ENCODE measurements at places on chromosomes 16 and 17.

DNA sequence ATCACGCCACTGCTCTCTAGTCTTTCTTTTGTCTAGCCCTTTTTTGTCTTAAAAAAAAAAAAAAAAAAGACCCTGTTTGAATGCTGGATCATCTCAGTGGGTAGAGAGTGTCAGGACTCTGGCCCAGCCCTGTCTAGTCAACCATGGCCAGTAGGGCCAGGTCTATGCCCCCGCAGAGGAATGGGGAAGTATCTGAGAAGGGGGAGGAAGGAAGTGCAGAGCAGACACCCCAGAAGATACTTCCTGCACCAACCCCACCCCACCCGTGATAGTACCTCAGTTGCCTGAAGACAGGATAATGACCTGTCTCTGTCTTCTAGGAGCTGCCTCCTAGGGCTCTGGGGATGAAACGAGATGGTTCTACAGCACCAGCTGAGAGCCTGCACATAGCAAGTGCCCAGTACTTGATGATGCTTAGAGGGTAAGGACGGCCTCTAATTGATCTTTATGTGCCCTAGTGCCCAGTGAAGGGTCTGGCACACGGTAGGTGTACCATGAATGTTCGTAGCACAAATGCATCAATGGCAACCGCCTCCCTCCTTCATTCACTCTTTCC, 55.4 kb downstream of the ABAT start:
- DNase-seq, result no peak

DNA sequence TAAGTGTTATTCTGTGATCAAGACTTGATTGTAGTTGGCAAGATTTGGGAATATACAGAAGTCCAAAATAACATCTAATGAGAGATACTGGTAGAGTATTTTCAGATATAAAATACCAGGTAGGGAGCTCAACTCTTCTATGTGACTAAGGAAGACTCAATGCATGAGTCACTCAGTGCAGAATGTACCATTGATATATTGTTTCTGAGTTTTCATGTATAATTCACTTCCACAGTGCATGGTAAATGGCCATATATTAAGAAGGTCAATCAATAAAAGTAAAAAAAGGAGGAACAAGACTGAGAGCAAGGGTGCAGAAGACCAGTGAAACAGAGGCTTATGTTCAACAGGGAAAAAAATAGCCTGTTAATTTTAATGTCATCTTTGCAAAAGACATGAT, 1387.9 kb downstream of the CDH8 start:
- DNase-seq, result no peak

DNA sequence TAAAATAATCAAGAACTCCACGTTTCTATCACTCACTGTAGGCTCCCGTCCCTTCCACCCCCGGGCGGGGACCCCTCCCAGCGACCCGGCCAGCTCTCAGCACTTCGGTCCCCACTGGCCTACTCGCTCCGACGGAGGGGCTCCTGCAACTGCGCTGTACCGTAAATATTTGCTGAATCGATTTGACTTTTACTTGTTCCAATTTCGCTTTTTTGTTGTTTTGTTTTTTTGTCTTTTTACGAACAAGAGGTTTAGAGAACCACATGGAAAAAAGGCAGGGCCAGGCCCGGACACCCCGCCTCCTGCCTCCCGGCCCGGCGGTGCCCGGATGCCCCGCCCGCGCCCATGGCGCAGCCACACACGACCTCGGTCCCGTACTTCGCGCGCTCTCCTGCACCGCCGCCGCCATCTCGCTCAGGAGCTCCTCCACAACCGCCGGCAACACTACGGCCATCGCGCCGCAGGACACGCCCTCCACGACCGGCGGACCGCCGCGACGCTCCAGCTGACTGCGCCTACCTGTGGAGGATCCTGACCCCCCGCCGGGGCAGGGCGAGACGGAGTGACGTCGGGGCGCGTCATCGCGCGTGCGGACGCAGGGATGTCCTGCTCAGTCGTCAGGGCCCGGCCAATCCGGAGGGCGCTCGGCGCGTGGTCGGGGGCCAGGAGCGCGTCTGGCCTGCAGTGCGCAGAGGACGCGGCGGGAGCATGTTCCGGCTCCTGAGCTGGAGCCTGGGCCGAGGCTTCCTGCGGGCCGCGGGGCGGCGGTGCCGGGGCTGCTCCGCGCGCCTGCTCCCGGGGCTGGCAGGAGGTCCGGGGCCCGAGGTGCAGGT, at the start of the genes TTC19 and ZSWIM7:
TSS of gene TTC19 (plus strand) at position 684 of the 833 bp plus-strand sequence. CDS start at position 709, 25 bp downstream.
TSS of gene ZSWIM7 (minus strand) at position 564 of the 833 bp plus-strand sequence. CDS start at position 454, 110 bp downstream.
- DNase-seq, result peak; percentile 87

GRCh38 chr17:29619251-29619650, 3.5 kb downstream of the CORO6 start:
- DNase-seq, result no peak

GRCh38 chr16:80656711-80657150, 115.9 kb downstream of the DYNLRB2 start:
- DNase-seq, result no peak

DNA sequence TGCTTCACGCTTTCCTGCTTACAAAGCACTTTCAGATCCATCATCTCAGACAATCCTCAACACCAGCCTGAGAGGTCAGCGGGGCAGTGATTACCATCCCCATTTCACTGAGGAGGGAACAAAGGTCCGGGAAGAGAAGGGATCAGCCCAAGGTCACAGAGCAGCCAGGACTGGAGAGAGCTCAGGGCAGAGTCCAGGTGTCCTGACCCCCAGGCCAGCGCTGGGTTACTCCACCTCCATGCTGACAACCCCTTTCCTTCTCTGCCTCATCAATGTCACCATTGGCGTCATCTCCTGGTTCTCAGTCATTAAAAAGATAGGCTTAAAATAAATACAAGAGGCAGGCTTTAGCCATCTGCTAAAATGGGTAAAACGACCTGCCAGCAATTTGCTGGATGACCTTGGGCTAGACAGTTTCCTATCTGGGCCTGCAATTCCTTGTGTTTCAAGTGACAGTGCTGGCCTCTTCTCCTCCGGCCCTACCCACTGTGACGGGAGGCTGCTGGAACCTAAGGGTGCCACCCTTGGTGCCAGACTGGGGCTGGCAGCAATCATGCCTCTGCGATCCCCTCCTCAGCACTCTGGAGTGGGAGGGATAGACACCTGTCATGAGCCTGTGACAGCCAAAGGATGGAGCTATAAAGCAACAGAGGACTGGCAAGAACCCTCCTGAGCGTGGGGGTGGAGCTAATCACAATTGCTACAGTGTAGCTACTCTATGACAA, 79.5 kb upstream of the CCL1 start:
- DNase-seq, result no peak

GRCh38 chr16:2500918-2501750, 12.6 kb upstream of the ATP6V0C start:
- peak; percentile 81 for DNase-seq

- DNase-seq, result no peak
These were observed 2.8 kb upstream of the DNAI2 start for GRCh38 chr17:74271281-74271680.

- DNase-seq, result no peak
These were observed 9.3 kb downstream of the HDAC5 start for GRCh38 chr17:44113868-44114840.

DNA sequence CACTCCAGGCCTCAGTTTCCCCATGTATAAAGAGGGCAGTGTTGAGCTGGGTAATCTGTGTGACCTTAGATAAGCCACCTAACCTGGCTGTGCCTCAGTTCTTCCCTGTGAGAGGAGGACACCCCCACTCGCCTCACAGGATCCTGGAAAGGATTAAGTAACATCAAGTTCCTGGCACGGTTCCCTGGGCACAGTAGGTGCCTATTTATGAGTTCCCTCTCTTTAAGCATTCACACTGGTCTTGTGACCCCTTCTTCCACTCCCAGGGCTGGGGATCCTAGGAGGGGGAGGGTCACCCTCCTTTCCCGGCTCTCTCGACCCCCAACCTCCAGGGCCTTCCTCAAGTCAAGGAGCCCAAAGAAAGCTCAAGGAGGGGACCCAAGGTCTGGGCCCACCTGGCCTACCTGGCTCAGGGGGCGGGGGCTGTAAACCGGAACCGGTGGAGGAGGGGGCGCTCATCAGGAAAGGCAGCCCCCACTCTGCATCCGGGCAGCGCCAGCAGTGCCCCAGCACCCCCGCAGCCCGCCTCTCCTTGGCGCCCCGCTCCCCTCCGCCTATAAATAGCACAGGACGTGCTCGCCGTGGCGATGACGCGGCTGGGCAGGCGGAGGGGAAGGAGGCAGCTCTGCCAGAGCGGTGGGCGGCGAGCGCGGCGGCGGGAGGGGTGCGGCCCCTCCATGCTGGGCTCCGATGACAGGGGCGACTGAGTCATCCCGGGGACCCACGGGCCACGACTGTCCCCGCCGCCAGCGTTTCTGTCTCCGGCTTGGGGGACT, 9.4 kb downstream of the RPL19 start:
- DNase-seq, result no peak

DNA sequence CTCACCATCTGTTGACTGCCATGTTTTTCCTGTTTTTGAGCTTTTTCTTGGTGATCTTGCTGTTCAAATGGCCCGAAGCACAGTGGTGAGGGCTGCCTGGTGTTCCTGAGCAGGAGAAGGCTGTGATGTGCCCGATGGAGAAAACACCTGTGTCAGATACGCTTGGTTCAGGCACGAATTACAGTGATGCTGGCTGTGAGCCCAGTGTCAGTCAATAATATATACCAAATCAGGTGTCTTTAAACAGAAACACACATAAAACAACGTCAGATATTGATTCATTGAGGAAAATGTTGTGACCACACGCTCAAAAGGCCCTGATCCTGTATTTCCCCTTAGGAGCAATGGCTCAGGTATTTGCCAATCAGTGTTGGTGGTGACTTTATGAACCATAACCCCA, 111.7 kb downstream of the SDR42E1 start:
- DNase-seq, result no peak

Measured in left renal cortex interstitium (tissue), 4 donors.